LHCN-M2 (cell line): ENCODE measurements at places on chromosomes 11 and 22. TPM values are rescaled to one million over a fixed set of nuclear protein-coding genes. Genes with fewer than 3 reads are reported as not detected.

- DNase-seq, result peak; percentile 72
These were observed 38.2 kb downstream of the OR10A6 start for GRCh38 chr11:7892840-7893254.

GRCh38 chr11:132933703-132934102 lies 598.6 kb downstream of the OPCML start:
- no peak for DNase-seq

DNA sequence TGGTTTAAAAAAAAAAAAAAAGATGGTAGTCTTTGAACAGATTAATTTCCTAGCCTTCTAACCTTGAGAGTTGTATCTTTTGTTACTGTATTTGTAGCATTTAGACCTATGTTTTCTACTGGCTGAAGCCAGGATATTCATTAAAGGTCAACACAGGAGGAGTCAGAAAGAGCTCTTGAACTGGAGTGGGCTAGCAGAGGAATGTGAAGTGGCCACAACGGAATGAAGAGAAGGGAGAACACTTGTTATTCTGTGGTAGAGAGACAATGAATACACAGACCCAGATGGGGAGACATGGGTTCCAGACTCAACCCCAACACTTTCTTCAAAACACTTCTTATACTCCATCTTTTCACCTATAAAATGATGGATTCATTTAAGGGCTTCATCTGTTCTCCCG lies 88.1 kb downstream of the RELT start:
- peak; percentile 54 for DNase-seq

- no peak for DNase-seq
These were observed at the start of gene SLC5A1 for GRCh38 chr22:32042924-32043323. Gene SLC5A1 (plus strand): TSS chr22:32043261. CDS start chr22:32043282, 21 bp downstream.

- no peak for DNase-seq
These were observed 122.1 kb downstream of the NAV2 start for GRCh38 chr11:19834771-19835170.

- no peak for DNase-seq
These were observed 3.0 kb upstream of the MRGPRD start for GRCh38 chr11:68983801-68984200.

GRCh38 chr11:79667380-79667779 lies 226.6 kb upstream of the TENM4 start:
- no peak for DNase-seq

GRCh38 chr11:132342408-132342807 lies 972.0 kb downstream of the NTM start:
- no peak for DNase-seq

DNA sequence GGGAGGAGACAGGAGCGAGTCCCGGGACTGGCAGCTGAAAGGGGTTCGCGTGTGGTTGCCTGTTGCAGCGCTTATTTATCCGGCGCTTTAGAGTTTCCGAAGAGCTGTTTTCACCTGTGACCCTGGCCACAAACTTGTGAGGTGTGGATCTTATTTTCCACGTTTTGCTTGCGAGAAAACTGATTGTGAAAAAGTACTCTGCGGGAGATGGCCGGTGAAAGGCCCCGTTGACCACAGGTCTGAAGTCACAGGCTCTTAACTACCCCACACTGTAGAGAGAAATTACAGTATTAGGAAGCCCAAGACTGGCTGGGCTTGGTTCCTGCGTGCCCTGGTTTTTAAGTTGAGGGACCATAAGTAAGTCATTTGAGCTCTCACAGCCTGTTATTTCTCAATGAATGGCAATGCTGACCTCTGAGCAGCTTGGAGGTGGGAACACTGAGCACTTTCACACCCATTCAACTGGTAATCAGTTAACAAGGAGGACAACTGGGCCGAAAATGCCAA lies 379 bp upstream of the RAB38 start:
- DNase-seq, result no peak

DNA sequence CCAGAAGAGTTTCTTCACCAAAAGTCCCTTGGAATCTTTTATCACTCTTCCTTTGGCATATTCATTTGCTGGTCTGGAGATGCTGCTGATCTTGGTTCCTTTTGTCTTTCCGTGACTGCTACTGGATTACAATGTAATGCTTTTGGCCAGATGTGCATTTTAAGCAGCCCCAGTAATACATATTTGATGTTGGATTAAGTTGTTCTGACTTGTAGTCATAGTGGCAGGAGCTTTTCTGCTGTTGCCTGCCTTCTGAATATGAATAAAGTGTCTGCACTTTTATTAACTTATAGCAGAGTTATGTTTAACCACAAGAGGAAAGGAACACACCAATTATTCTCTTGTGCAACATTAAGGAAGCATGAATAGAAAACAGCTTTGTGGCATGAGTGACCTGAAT lies 360.0 kb upstream of the DDI1 start:
- no peak for DNase-seq

- no peak for DNase-seq
These were observed 1071.9 kb upstream of the CCDC90B start for GRCh38 chr11:84358034-84358433.

DNA sequence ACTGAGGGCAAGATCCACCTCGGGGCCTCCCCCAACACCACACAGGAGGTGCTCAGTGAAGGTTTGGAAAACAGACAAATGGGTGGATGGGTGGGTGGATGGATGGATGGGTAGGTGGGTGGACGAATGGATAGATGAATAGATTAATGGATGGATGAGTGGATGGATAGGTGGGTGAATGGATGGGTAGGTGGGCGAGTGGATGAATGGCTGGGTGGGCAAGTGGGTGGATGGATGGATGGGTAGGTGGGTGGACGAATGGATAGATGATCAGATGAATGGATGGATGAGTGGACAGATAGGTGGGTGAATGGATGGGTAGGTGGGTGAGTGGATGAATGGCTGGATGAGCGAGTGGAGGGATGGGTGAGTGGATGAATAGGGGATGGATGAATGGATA lies 863 bp upstream of the PRR33 start:
- DNase-seq, result no peak

DNA sequence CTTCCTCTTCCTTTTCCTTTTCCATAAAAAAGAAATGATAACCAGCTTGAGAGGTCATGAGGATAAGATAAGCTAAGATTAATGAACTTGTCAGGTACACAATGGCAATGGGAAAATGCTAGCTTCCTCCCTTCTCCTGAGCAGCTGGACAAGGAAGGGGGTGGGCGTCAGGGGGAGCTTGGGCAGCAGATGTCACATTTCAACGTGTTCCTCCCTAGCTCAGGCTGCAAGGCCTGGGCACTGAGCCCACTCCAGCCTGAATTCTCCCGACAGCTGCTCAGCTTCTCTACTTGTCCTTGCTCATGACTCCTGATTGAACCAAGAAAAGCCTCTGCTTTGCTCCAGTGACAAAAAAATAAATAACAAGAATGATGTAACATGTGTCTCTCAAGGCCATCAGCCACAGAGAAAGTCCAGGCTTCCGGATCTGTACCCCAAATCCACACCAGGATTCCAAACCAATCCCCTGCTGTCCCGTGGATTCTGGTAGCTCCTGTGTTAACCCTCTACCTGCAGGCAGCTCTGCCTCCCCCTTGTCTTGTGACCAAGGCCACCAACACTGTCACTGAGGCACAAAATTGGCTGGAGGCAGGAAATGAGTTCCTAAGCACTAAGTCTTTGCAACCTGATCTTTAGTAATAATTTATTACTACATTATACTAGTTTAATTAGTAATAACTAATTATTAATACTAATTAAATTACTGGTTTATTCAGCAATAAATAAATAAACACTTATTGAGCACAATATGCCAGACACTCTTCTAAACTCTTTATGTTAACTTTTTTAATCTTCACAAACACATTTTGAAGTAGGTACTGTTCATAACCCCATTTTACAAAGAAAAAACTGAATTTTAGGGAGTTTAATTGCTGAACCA lies 146.5 kb downstream of the CCDC34 start:
- peak; percentile 91 for DNase-seq

GRCh38 chr11:93330446-93330984 lies at the start of gene DEUP1:
Gene DEUP1 (plus strand): TSS chr11:93330742. CDS start chr11:93332260, 1,518 bp downstream.
- DNase-seq, result no peak

DNA sequence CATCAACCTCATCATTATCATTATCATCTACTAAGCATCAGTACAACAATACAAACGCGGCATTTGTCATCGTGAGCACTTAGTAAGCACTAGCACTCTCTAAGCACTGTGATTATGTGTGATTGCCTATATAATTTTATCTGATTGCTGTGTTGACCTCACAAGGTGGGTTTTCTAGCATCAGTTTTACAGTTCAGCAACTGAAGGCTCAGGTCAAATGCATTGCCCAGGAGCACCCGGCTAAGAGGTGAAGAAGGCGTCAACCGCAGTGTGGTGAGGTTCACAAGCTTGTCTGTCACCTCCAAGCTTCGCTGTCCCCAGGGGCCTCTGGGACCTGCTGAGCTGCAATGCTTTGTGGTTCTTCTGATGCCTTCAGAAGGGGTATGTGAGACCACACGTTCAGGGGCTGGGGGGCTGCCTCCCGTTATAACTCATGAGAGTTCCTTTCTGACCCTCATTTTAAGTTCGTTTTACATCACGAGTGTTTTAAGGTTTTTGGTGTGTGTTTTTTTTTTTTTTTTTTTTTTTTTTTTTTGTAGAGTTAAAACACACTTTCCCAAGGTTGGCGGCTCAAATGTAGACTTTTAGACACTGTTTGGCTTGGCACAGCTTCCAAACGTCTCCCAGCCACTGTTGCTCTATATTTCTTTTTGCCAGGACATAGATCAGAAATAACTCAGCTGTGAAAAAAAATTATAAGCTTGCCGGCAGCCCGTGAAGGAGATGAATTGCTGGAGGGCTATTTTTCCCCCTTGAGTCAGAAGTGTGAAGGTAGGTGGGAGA lies 33.8 kb upstream of the SCUBE1 start:
- no peak for DNase-seq

DNA sequence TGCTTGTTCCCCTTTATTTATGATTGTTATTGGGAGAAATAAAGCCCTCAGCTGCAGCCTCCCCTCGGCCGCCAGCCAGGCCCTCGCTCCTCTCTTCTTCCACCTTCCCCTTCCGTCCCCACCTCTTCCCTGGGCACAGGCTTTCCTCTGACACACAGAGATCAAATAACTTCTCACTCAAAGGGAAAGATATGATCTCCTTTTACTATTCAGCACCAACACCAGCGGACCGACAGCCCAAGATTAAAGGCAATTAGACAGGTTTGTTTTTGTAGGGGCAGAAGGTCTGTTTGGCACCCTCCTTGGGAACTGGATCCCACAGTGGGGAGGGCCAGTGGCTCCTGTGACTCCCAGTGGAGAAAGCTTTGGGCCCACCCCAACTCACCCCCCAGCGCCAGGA lies 23.0 kb downstream of the NECTIN1 start:
- no peak for DNase-seq

- DNase-seq, result no peak
These were observed 9.2 kb downstream of the PRSS23 start for GRCh38 chr11:86809561-86809960.

- peak; percentile 84 for DNase-seq
These were observed 46.8 kb downstream of the SLN start for GRCh38 chr11:107665018-107665417.

DNA sequence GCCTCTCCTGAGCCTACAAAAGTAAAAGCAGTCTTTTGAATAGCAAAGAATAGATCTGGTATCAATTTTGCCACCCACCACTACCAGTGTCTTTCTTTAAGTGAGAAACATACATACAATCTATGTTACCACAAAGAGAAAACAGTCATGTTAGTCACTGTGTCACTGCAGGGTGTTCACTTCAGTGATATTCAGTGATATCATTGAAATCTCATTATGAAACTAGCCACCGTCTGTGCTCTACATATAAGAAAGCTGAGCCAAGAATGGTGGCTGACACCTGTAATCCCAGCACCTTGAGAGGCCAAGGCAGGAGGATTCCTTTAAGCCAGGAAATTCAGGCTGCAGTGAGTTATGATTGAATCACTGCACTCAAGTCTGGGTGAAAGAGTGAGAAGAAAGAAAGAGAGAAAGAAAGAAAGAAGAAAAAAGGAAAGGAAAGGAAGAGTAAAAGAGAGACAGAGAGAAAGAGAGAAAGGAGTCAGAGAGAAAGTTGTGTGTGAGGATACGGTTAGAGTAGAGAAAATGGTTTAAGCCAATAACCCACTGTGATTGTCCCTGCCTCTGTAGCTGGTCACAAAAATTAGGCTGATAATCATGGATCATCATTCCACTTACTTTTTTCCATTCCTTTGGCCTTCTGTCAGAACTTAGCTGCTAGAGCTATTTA lies 847.1 kb downstream of the FAM181B start:
- no peak for DNase-seq

GRCh38 chr11:64996710-64997380 lies at the start of gene BATF2:
Gene BATF2 (minus strand): TSS chr11:64996971. CDS start chr11:64996914, 57 bp downstream.
- DNase-seq, result peak; percentile 83

DNA sequence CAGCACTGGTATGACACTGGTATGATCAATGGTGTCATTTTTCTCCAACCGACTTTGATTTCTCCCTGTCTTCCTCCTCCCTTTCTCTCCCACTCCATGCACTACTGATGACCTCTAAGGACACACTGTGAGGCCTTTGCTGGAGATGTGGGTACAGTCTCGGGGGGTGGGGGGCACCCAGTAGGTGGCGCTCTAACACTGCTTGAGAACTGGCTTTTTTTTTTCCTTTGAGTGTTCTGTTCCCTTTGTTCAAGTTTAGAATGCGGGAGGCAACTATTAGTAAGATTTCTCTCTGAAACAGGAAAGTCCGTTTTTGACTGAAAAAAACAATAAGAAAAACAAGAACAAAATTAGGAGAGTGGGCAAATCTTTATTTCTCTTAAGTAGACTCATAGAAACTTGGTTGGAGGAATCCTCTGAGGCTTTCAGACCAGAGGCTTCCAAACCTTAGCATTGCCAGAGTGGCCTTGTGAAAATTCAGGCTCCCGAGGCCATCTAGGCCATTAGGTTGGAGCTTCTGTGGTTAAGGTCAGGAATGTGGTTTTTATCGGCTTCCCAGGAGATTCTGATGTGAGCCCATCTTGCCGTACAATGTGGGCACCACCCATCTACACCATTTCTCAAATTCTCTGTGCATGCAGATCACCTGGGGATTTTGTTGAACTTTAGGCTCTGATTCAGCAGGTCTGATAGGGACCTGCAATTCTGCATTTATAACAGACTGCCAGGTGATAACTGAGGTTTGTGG lies 43.2 kb downstream of the PANX1 start:
- DNase-seq, result peak; percentile 54

- no peak for DNase-seq
These were observed 9.3 kb upstream of the PAX6 start for GRCh38 chr11:31820438-31820818.

GRCh38 chr11:116339306-116340098 lies 433.3 kb downstream of the BUD13 start:
- no peak for DNase-seq

- peak; percentile 82 for DNase-seq
These were observed at the start of gene NOL12 for GRCh38 chr22:37686002-37686982. Gene NOL12 (plus strand): TSS chr22:37686343. CDS start chr22:37686393, 50 bp downstream.

Gene TRABD
- total RNA-seq, result 26.3 and 31.5 TPM in 2 replicates

Gene EFCAB6
- 1.2 and 1.7 TPM in 2 replicates for total RNA-seq

Gene NLRP14
- not detected in 2 replicates for total RNA-seq
